ENCODE measurements at places on chromosomes 6 and 20.

GRCh38 chr20:3165473-3166337, 6.0 kb upstream of the FASTKD5 start:
- no peak for DNase-seq

- DNase-seq, result no peak
Observed at GRCh38 chr20:3156811-3157619, 2.6 kb downstream of the FASTKD5 start.

GRCh38 chr6:133697666-133698065, 191.2 kb upstream of the TCF21 start:
- no peak for DNase-seq

- no peak for DNase-seq
Observed at GRCh38 chr6:16533210-16533609, 228.1 kb downstream of the ATXN1 start.

DNA sequence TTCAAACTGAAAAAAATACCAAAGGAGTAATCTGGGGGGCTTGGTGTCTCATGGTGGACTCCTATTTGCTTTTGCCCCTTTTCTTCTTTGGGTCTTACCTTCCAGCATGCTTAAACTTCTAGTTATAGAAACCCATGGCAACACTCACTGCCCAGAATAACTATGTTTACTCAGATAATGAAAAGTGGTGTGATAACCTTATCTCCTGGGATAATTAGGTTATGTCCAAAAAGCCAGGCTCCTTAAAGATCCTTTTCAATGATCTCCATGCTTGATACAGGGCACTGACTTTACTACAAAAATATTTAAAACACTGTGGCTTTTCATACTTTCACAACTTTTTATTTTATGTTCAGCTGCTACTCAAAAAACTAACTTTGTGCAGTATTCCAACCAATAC, 245.6 kb downstream of the PRKN start:
- no peak for DNase-seq

DNA sequence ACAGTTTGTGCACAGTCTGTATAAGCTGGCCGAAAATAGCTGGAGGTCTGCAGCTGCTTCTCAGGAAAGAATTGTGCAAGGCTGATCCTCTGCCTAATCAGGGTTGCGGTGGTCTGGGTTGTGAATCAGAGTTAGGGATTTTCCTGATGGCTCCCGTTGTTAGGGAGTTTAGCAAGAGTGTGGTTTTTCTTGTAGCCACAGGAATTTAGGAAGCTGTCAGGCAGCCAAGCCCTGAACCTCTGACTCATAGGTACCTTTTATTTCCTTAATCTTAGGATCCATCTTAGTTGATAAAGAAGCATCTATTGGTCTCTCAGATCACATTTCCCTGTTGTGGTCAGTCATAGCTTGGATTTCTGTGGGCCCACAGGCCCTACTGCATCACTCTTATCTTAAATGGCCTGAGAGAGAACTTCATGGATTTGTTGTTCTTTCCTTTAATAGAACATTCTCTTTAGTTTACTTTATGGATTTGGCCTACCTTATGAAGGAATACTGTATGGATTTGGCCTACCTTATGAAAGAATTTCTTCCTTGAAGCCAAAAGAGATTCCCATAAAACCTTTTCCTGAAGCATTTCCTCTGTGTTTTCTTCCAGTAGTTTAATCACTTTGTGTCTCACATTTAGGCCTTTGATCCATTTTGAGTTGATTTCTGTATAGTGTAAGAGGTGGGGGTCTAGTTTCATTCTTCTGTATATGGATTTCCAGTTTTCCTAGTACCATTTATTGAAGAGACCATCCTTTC, 10.3 kb downstream of the KIF25 start:
- DNase-seq, result peak; percentile 98

- no peak for DNase-seq
Observed at GRCh38 chr20:24528583-24529368, 59.3 kb downstream of the SYNDIG1 start.

GRCh38 chr6:52511572-52512151, 65.2 kb downstream of the TRAM2 start:
- no peak for DNase-seq

GRCh38 chr6:130158548-130158947, 64.2 kb downstream of the SAMD3 start:
- no peak for DNase-seq

DNA sequence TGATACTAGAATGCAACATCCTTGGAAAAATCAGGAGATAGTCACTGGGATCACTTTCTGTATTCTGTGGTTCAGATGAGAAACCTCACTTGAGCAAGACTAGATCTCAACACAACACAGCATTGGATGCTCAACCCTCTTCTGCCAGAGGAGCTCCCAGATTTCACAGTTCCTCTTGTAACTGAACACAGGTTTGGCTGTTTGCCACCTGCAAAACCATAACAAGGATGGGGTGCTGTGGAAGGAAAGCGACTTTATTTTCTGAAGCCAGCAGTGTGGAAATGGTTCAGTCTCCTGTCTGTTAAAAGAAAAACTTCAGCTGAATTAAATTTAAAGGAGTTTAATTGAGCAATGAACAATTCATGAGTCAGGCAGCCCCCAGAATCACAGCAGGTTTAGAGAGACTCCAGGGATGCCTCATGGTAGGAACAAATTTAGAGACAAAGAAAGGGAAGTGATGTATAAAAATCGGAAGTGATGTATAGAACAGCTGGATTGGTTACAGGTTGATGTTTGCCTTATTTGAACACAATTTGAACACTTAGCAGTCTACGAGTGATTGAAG, 149.9 kb upstream of the UST start:
- DNase-seq, result no peak

- no peak for DNase-seq
Observed at GRCh38 chr20:36091561-36092397, 62.8 kb upstream of the EPB41L1 start.

DNA sequence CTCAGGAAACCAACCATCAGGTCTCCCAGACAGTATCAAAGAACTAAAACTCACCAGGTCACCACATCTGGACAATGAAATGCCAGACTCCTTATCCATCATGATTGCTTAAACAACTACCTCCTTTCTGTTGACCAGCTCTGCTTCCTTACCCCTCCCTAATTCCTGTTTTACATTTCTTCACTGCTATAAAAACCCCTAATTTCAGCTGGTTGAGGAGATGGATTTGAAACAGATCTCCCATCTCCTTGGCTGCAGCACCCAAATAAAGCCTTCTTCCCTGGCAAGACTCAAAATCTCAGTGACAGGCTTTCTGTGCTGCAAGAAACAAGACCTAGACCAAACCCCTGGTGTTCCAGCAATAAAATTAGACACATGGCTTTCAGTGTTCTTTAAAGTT, 40.3 kb downstream of the MYLK4 start:
- DNase-seq, result no peak

- no peak for DNase-seq
Observed at GRCh38 chr20:59827138-59828056, 106.0 kb downstream of the SYCP2 start.

GRCh38 chr6:2764610-2765165, 505 bp upstream of the WRNIP1 start:
- DNase-seq, result peak; percentile 65

DNA sequence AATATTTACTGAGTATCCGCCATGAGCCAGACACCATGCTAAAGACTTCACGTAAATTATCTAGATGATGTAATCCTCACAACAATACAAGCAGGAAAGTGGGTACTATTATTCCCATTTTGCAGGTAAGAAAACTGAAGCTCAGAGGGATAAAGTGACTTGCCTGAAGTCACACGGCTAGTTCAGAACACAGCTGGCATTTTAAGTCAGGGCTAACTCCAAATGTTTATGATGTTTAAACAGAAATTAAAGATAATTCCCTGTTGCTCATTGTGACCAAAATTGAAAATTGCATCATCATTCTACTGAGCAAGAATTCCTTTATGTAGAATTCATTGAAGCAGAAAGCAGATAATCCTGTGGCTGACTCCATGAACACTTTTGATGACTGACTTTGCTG, 71.3 kb upstream of the STXBP5 start:
- peak; percentile 34 for DNase-seq

DNA sequence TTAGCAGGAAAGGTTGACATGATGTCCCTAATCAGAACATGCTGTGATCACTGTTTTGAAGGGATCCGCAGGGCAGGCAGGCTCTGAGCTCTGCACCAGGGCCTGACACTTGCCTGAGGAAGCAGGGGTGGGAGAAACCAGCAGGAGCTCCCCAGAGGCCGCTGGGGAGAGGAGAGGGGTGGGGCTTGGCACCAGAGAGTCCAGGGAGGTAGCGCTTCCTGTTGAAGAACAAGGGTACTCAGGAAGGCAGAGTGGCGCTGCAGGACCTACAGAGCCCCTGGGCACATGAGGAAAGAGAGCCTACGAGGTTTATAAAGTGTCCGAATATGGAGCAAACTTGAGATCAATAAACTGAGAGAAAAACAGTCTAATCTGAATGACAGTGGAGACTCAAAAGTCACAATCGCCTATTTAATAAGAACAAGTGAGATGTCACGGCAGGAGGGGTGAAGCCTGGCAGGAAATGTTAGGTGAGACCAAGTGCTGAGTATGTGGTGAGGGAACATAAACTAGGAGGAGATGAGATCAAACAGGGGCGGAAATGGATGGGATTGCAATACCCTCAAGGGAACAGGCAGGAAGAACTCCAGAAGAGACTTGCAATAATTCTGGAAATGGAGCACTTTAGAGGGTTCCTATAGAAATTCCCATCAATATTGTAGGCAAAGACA, 5.8 kb upstream of the TBXT start:
- DNase-seq, result no peak

DNA sequence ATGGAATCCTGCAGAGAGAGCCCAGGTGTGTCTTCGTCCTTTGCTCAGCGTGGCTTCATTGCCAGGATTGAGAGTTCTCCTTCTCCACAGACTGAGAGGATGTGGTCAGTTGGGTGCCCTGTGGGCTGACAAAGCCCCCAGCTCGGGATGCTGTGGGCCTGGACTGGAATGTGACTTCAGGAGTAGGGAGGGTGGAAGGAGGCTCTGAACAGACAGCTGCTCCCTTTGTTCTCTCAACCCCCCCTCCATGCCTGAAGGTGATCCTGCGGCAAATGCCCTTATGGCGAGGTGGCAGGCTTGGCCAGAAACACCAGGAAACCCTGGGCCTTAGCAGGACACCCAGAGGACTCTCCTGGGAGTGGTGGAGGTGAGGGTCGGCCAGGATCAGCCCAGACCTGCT, 1.8 kb upstream of the CST5 start:
- no peak for DNase-seq

GRCh38 chr6:72175916-72176315, 289.6 kb downstream of the RIMS1 start:
- DNase-seq, result peak; percentile 50

GRCh38 chr6:18420328-18420727, 33.2 kb downstream of the RNF144B start:
- DNase-seq, result no peak

GRCh38 chr6:41602864-41603608, 35.2 kb upstream of the MDFI start:
- DNase-seq, result peak; percentile 66

DNA sequence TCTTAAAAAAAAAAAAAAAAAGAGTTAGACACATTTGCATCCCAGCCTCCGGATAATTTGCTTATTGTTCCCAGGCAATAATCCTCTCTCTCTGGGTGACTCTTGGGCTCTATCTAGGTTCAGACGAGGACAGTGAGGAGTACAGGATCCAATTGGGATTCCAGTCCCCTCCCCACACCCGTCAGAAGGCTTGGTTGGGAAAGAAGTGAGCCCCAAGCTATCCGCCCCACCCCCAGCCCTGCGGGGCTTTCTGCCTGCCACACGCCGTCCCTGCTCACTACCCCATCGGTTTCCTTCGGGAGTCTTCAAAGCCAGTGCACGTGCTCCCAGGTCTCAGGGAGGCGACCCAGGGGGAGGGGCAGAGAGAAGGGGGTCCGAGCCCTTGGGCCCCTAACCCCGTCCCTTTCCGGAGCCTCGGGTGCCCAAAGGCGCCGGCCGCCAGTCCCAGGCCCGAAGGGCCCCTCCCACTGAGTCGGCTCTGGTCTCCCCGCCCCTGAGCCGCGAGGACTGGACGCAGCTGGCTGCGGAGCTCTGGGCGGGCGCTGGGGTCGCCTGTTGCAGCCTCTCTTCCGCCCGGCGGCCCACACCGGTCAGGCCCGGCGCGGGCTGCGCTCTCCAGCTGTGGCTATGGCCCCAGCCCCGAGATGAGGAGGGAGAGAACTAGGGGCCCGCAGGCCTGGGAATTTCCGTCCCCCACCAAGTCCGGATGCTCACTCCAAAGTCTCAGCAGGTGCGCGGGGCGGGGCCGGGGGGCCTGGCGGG, 2.5 kb downstream of the MYMX start:
- peak; percentile 54 for DNase-seq

GRCh38 chr6:47532981-47533585, 55.5 kb downstream of the CD2AP start:
- no peak for DNase-seq

GRCh38 chr20:38875175-38875993, 50.8 kb upstream of the FAM83D start:
- no peak for DNase-seq

- no peak for DNase-seq
Observed at GRCh38 chr20:43840382-43841070, 74.1 kb upstream of the TOX2 start.

- DNase-seq, result no peak
Observed at GRCh38 chr20:63112491-63113219, 103.3 kb downstream of the YTHDF1 start.

- no peak for DNase-seq
Observed at GRCh38 chr20:40317156-40317790, 371.8 kb downstream of the MAFB start.

All from NCI-H226 (cell line).